ENCODE measurements at places on chromosomes 16 and 17.

GRCh38 chr16:49051576-49051975, 230.1 kb downstream of the CBLN1 start:
- DNase-seq, result no peak

DNA sequence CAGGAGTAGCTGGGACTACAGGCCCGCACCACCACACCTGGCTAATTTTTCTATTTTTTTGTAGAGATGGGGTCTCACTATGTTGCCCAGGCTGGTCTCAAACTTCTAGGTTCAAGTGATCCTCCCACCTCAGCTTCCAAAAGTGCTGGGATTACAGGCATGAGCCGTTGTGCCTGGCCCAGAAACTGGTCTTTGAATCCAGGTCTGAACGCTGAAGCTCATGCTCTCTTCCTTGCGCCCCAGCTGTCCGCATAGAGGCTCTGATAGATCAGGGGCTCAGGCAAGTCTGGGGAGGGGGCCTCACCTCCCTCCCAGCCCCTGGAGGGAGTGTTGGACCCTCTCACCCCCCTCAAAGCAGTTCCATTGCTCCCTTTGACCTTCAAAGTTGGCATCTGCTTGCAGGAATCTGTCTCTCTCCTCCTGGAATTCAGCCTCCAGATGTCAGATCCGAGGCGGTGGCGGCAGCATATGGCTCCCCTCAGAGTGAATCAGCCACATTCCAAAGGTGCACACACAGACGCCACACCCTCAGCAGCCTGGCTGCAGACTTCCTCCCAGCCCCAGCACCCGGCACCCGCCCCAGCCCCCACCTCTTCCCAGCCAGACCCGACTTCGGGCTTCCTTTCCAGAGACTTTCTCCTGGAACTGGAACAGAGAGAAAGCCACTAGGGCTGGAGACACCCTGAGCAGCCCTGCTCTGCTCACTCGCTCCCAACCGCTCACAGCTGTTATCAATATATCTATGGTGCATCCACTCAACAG, 16.9 kb upstream of the GLIS2 start:
- no peak for DNase-seq

GRCh38 chr17:76500747-76501017, 541 bp downstream of the RHBDF2 start:
- DNase-seq, result no peak

- no peak for DNase-seq
These were observed 108.1 kb downstream of the AXIN2 start for GRCh38 chr17:65453204-65453931.

- no peak for DNase-seq
These were observed 1.8 kb upstream of the NECAB2 start for GRCh38 chr16:83966153-83966696.

GRCh38 chr17:83079352-83079747, at the start of gene METRNL:
Gene METRNL, plus strand, starts transcription at chr17:83079609. Its CDS starts 207 bp downstream, at chr17:83079816.
- peak; percentile 45 for DNase-seq

DNA sequence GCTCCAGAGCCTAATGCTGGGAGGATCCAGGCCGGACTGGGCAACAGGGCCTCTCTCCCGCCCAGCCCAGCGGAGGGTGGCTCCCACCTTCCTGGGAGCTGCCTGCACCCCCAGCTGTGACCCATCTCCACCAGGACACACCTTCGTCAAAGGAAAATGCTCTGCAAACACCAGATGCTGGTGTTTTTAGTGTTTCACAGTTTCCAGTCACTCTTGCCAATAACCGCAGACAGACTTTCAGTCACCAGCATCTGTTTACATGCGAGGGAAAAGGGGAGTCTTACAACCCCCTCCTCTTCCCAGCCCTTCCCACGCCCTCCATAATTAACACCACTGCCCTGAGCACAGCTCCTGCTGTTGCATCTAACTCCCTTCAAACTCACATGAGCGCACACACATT, 25.3 kb downstream of the KLHDC4 start:
- no peak for DNase-seq

- peak; percentile 3 for DNase-seq
These were observed 9.2 kb upstream of the ACSF3 start for GRCh38 chr16:89084411-89084810.

DNA sequence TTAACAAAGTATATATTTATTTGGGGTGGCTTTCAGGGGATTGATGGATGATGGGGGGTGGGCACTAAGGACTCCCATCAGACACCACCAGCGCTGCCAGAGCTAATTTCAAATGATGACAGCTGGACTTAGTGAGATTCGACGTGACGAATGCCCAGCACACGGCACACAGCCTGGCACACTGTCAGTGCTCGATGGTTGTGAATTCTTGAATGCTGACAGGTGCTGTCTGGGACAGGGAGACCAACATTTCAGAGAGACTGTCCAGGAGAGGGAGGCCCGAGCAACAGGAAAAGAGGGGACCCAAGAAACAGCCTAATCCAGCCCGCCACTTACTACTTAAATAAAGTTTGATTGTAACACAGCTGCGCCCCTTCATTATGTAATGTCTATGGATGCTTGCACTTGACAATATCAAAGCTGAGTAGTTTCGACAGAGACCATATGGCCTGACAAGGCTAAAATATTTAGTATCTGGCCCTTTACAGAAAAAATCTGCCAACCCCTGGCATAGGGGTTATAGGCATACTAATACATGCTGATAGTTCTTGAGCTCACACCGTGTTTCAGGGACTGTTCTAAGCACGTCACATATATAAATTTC, 6.2 kb upstream of the MPRIP start:
- no peak for DNase-seq

DNA sequence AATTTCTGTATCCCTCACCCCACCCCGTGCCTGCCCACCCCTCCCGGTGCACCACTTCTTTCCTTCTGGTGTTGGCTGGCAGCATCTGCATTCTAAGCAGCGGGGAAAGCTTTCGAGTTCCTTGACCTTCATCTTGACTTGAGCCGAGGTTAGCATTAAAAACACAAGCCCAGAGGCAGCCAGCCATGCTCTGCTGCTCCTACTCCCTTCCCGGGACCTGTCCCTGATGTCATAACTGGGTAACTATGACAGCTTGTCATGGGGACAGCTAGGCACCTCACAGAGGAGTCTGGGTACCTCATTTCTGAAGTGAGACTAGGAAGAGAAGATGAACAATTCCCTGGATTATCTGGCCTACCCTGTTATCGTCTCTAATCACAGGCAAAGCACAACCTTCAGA, at the start of gene CFAP97D1:
TSS of gene CFAP97D1 (plus strand) at position 301 of the 400 bp plus-strand sequence. CDS start at position 329, 28 bp downstream.
- no peak for DNase-seq

DNA sequence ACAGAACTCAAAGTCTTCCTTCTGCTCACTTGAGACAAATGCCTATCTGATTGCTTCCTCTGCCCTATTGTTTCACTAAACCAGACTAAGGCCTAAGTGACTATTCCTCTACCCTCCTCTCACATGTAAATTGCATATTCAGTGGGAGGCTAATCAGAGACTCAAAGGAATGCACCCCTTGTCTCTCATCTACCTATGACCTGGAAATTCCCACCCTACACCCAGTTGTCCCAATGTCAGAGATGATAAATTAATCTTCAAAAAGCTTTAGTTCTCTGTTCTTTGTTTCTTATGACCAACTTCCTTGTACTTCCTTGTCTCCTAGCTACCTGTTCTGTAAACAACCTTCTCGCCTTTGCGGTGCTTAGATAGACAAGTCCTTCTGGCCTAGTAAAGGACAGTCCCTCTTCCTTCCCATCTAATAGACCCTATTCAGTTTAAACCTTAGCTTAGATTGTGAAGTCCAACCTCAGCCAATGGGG, 76.0 kb downstream of the EMP2 start:
- no peak for DNase-seq

DNA sequence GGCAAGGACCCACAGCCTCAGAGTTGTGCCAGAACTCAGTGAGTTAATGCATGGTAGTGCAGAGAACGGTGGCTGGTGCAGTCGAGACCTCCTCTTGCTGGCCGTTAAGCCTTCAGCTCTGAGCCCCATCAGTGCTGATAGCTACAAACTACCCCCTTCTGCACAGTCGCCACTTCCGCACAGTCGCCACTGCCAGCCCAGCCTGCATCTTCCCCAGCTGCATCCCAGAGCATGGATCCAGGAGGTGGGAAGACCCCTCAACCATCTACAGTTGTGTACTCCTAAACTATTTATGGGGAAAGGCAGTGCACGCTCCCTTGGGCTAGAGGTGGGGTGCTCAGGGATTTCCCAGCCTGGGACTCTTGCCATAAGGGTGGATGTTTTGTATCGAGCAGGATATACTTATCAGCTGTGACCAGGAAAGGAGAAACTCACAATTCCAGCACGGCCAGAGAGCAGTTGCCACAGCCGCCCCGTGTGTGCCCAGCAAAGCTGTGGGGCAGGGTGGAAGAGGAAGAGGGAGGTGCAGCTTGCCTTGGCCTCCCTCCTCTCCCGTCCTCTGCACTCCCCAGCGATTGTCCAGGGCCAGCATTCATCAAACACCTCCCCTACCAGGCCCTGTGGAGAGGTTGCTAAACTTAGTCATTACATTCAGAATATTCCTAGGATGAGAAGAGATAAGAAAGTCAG, 49.5 kb upstream of the CMIP start:
- no peak for DNase-seq

DNA sequence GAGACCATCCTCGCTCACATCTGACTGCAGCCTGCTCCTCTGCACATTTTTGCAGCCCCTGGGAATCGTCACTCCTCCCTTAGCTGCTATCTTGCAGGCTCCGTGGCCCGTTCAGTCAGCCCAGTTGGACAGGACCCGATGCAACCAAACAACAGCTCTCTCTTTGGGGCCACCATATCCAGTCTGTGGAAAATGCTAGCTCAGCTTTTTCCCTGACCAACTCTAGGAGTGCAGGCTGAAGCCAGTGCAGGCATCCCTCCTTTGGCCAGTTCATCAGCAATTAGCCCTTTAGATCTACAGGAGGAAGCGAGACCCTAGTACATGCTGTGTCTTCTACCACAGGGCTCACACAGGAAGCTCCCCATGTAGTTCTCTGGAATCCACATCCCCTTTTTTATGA, 182.1 kb downstream of the HS3ST3A1 start:
- DNase-seq, result no peak

DNA sequence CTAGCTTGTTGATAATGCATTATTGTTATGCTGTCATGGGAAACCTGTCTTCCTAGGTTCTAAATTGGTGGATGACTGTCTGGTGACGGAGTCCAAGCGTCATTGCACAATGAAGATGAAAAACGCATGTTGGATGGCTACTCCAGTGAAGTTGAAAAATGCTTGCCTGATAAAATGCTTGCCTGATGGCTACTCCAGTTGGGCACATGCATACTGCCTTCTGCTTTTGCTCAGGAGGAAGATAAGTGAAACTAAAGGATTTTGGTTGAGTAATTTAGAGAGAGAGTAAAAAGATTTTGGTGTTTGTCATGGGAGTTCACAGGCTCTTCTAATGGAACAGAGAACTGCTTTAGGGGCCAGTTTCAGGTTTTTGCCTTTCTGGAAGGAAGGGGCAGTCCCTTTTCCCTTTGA, 118.6 kb downstream of the PRKCA start:
- no peak for DNase-seq

DNA sequence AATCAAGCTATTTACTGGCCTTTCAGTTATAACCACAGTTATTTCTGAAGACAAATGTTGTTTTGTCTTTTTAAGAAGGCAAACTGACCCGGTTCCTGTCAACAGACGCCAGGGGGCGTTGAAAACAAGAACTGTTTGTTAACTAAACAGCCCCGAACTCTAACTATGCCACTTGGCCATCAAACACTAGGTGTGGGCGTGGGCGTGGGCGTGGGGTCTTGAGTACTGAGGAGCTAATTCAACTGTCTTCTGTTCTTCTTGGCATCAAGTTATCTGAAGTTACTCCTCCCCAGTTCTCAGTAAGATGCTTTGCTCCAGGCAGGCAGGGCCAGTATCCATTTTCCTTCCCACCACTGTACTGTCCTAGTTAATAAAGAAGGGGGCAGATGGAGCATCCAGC, 63.3 kb upstream of the MTMR4 start:
- DNase-seq, result peak; percentile 53

DNA sequence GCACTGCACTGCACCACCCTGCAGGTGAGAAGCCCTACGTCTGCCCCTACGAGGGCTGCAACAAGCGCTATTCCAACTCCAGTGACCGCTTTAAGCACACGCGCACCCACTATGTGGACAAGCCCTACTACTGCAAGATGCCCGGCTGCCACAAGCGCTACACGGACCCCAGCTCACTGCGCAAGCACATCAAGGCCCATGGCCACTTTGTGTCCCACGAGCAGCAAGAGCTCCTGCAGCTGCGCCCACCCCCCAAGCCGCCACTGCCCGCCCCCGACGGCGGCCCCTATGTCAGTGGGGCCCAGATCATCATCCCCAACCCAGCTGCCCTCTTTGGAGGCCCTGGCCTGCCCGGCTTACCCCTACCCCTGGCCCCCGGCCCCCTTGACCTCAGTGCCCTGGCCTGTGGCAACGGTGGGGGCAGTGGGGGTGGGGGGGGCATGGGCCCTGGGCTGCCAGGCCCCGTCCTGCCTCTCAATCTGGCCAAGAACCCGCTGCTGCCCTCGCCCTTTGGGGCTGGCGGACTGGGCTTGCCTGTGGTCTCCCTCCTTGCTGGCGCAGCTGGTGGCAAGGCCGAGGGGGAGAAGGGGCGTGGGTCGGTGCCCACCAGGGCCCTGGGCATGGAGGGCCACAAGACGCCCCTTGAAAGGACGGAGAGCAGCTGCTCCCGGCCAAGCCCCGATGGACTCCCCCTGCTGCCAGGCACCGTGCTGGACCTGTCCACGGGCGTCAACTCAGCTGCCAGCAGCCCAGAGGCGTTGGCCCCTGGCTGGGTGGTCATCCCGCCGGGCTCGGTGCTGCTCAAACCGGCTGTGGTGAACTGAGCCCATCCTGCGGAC, 14.2 kb downstream of the PAM16 start:
- DNase-seq, result no peak
